ENCODE measurements at places on chromosomes 4 and X. TPM values are rescaled to one million over a fixed set of nuclear protein-coding genes. Genes with fewer than 3 reads are reported as not detected.
A peak's percentile ranks its signal among the peaks of the same experiment; 100 is the strongest.

The SYNPO2 gene
- polyA plus RNA-seq: 29.6 TPM

GRCh38 chr4:113394730-113395530 lies 345.5 kb downstream of the ANK2 start:
- DNase-seq: no peak

DNA sequence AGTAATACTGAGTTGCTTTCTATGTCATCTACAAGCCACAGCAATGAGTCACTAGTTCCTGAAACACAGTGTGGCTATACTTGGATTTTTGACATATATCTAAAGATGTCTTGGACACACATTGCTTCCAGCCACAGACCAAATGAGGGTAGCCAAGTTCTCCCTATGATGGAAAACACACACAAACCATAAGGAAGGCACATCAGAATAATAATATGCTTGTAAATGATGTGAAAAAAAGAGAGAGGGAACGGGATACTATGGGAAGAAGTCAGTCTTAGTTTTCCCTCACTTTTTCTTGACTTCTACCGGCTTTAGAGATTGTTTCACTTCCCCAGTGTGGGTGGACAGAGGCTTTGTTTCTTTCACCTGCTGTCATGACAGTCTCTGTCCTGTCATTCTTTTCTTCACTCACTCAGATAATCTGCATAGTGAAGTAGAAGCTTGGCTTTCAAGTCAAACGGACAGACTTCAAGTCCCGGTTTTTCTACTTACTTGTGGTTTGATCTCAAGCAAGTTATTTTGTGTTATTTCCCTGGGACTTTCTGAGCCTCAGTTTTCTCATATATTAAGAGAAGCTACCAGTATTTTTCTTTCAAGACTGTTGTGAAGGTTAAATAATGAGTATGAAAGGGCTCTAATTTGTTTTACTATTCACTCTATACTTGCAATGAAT lies 34.7 kb downstream of the P2RY10 start:
- DNase-seq: no peak

- DNase-seq: no peak
Observed at GRCh38 chr4:35867057-35867456, 377.3 kb downstream of the ARAP2 start.

The SLC7A11 gene
- polyA plus RNA-seq: 2.1 TPM

GRCh38 chrX:119325456-119325855 lies 73.7 kb upstream of the SLC25A43 start:
- DNase-seq: no peak

DNA sequence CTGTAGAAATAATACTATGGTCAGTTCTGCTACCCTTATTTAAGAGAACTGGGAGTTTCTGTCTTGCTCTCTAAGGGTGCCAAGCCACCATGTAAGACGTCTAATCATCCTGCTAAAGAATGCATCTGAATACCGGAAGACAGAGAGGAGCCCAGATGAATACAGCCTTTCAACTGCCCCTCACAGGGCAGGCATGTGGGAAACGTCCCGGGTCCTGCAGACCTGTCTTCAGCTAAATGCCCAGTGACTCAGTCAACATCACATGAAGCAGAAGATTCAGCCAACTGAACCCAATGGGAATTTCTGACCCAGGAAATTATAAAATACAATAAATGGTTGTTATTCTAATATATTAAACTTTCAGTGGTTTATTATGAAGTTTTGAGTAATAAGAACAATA lies 2141.0 kb upstream of the AGA start:
- no peak for DNase-seq

The THAP6 gene
- 8.5 TPM for polyA plus RNA-seq

The TEX13B gene
- polyA plus RNA-seq: not detected

DNA sequence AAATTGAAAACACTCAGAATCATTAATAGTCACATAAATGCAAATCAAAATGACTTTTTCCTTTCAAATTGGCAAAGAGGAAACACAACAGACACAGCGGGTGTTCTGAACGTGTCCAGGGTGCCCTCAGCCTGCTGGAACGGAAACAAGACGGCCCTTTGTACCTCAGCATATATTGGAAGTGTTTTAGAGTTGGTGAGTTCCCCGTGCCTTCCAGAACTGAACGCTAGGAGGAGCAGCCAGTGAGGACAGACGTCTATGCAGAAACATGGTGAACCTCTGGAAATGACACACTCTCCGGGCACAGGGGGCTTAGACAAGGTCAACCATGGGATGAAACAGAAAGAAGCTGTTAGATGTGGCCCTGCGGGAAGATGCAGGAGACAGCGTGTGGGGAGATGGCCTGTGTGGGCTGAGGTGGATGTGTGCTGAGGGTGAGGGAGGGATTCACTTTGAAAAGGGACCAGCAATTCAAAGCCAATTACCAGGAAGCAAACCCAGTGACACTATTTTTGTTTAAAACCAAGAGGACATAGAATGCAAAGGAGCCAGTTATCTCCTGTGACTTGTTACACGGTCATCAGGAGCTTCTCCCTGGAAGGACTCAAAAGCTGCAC lies 40.4 kb downstream of the RNF212 start:
- peak; percentile 55 for DNase-seq

DNA sequence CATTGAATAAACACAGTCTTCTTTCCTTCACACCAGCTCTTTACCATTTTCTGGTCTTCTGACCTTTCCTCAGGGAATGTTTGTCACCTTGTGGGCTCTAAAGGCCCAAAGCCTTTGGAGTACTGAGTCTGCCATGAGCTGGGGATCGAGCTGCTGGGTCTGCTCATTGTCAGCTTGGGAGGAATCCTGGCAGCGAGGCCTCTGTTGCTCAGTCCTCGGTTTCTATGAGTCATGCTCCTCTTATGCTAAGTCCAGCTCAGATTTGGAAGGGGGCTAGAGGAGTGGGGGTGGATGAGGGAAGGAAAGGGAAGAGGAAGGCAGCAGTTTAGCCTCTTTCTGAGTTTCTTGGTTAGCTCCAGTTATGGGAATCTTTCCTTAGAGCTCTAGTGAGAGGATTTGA lies 31.1 kb downstream of the NHSL2 start:
- DNase-seq: peak; percentile 80

GRCh38 chrX:42869011-42869410 lies 91.0 kb upstream of the PPP1R2C start:
- no peak for DNase-seq

The TMEM144 gene
- 6.9 TPM for polyA plus RNA-seq

GRCh38 chr4:15990570-15991285 lies 27.8 kb upstream of the FGFBP2 start:
- no peak for DNase-seq

GRCh38 chr4:149029056-149029651 lies 586.9 kb upstream of the NR3C2 start:
- DNase-seq: no peak

Measured in right cardiac atrium (tissue), 5 donors.